ENCODE measurements at places on chromosomes 6 and 20.

DNA sequence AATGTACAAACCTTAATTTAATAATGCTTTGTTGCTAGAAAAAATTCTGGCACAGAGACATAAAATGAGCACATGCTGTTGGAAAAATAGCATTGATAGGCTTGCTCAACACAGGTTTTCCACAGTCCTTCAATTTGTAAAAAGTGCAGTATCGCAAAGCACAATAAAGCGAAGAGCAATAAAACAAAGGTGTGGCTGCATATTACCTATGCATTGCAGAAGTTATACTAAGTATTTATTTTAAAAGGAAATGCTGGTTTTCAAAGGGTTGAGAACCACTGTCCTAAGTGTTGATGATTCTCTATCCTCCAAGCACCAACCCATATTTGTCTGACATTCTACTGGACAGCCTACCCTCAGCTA, 54.1 kb upstream of the CAP2 start:
- no peak for DNase-seq

- DNase-seq, result no peak
Observed at GRCh38 chr6:20866935-20867703, 332.9 kb downstream of the CDKAL1 start.

DNA sequence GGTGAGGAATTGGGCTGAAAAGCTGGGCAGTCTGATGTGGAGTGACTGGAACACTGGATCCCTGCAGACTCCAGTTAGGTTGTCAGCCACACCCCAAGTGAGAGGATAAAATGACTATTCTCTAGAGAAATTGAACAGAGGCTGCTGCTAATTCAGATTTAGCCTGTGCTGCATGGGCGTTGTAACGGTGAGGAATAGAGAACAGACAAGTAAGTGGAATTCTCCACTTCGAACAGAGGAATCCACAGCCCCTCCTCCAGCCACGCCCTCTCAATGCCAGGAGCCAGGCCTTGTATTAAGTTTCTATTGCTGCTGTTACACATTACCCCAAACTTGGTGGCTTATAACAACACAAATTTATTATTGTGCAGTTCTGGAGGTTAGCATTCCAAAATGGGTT, 109.3 kb downstream of the CFAP61 start:
- no peak for DNase-seq

DNA sequence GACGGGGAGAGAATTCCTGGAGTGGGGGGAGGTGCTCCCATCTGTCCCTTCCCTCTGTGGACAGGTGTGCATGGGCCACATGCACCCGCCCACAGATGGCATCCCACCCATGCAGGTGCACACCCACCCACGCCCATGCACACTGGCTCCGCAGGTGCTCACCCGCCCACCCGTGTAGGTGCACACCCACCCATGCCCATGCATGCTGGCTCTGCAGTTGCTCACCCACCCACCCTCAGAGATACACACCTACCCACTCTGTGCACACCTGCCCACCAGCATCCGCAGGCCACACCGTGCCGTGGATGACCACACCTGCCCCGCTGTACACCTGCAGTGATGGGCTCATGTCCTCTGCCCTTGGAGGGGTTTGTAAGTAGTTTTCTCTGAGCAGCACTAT, 132.0 kb downstream of the PHACTR3 start:
- DNase-seq, result no peak

DNA sequence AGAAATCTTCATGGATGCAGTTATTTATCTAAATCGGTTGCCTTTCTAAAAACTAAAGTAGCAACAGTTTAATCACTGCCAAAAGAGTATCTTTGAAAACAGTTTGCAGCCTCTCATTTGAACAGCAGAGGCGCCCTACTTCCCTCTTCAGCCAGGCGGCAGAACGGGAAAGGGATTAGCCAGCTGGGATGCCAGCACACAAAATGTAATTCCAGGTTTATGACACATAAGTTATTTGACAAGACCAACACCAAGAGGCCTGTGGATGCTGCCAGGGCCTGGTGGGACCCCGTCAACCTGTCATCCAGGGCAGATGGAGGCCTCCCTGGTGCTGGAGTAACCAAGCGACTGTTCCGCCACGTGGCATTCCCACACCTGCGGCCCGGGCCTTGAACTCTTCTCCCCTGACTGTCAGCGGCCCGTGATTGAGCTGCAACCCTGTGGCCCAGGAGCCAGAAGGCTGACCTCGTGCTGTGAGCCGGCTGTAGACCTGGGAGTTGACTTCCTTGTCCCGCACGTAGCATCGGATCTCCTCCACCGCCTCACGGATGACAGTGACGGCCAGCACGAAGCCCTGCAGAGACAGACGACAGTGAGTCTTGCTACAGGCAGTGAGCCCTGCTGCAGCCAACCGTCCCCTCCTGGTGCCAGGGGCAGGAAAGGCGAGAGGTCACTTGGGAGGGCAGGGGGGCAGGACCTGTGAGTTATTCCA, 55.5 kb downstream of the ATP9A start:
- DNase-seq, result no peak

DNA sequence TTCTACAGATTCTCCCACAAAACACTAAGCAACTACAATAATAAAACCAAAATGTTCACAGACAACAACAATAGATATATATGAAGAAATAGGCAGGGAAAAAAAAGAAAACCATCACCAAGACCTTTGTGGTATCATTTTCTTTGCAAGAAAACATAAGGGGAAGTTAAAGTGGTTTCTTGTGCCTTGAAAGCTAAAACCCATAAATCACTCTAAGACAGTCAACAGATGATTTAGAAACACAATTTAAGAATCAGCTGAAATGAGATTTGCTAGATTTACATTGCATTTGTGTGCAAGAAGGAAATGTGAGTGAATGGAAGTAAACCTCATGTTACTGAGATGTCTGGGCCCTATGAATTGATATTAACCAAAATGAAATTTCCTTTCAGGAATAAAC, 1265.4 kb upstream of the GJE1 start:
- no peak for DNase-seq

- no peak for DNase-seq
Observed at GRCh38 chr6:112086744-112087135, 542 bp downstream of the TUBE1 start.

- no peak for DNase-seq
Observed at GRCh38 chr6:27062755-27063154, 184.7 kb upstream of the PRSS16 start.

- no peak for DNase-seq
Observed at GRCh38 chr6:14476793-14477531, 359.4 kb downstream of the CD83 start.

GRCh38 chr20:10922506-10922905, 248.7 kb upstream of the JAG1 start:
- DNase-seq, result no peak

DNA sequence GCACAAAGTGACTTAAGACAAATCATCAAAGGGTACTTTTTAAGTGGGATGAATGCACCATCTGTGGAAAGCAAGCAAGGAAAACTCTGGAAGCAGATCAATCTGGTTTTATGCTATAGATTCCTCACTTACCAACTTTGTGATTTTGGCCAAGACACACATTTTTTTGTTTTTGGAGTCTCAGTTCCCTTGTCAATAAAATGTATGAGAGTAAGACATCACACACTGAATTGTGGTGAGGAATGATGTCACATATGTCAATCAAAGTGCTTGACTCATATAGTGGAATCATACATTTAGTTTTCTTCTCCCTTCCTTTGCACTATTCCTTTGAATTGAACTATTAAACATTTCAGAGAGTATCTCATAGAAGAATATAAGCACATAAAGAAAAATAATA, 620.5 kb upstream of the CITED2 start:
- no peak for DNase-seq

GRCh38 chr6:81906709-81907204, 154.3 kb upstream of the TENT5A start:
- DNase-seq, result no peak

DNA sequence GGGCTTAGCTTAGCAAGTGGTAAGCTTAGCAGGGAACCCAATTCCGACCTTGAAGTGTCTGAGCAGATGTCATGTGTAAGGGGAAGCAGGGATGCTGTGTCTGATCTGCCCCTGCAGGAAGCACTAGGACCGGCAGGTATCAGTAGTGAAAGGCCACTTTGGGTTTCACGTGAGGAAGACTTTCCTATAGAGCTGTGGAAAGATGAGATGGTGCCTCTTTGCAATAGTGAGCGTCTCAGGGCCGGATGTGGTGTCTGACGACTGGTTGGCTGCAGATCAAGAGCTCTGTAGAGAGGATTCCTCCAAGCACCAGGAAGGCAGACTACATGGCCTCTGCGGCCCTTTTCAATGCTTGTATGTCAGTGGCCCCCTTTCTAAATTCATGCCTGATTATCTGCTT, 98.3 kb downstream of the TIAM2 start:
- no peak for DNase-seq

DNA sequence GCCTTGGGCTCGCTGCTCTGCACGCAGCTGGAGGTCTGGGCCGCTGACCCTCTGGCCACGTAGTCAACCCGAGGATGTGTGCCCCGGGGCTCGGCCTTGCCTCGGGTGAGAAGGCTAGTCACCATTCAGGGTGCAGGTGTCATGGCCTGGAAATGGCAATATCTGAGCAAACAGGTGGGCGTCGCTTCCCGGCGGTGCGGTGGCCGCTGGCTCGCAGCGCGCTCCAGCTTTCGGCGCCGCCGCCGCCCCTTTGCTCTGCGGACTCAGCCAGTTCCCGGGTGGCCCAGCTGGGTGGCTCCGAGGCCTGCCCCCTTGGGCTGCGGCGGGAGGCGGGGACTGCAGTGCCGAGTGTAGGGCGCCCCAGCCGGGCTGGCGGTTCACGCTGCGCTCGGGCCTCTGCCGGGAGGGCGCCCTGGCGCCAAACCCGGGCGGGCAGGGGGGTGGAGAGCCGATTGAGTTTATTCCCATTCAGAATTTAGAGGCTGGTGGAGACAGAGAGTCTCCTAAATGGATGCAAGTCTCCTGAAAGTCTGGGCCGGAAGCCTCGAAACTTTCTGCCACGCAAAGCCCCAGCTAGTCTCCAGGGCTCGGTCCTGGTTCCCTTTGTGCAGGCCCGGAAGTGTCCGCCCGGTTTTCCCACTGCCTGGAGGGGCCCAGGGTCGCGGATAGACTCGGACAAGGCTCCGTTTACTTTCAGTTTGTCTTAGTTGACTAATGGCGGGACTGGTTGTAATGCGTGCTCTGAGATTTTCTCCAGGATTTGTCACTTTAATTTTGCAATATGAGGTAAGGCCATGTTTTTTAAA, 11.3 kb upstream of the TFAP2A start:
- DNase-seq, result no peak

DNA sequence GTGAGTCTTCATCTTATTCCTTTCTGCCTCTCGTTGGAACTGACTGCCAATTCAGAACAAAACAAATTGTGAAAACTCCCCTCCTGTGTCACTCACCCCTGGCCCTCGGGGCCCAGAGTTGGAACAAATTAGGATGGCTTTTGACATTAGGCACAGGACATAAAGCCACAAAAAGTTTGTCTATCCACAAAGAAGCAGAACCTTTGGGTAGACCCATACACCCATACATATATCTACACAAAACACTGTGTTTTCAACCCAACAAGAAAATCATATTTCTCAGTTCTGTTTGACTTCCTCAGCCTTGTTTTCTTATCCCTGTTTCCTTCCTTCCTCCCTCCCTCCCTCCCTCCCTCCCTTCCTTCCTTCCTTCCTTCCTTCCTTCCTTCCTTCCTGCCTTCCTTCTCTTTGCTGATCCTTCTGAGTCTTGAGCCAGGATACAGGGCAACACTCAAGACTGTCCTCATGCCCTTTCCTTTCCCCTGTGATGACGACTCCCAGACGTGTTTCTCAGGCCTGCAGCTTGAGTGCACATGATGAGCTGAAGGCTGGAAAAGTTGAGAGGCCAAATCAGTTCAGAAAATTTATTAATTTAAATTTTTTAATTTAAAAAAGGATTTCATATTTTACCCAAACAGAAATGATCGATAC, 41.7 kb upstream of the NKX2-2 start:
- no peak for DNase-seq

DNA sequence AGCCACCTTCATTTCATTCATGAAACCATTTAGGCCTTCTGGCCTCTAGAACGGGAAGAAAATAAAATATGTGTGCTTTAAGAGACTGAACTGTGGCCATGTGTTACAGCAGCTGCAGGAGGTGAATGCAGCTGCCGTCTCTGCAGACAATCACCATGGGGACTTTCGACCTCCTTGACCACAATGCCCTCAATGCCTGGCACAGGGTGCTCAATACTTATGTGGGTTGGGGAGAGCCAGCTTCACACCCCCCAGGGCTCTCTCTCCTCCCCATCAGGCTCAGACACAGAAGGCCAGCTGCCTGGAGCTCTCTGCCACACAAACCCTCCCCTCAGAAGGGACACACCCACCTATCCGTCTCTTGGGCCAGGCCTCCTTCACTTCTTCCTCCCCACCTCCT, 43.5 kb downstream of the ANKRD60 start:
- DNase-seq, result no peak

DNA sequence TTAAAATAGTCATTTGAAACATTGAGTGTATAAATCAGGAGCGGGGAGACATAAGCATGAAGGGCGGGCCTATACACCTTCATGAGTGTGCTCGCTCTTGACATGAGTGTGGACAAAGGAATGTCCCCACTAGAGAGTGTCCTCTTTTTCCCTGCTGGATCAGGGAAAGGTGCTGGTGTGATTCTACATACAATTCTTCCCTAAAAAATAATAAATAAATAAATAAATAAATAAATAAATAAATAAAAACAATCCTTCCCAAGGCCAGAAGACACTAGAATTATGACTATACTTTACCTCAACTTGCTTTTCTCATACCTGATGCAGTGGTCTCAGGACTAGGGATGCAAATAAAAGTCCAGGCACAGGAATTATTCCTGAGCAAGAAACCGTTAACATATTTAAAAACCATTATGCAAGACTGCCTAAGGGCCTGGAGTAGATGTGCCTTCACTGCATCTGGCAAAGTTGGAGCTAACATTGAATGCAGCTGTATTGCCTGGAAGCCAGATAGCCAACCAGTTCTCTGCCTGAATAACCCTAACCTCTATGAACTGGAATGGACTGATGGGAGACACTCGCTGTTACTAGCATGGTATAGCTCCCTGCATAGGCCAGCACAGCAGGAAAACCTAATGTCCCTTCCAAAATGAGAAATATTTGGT, 37.5 kb upstream of the MICB start:
- DNase-seq, result no peak

GRCh38 chr6:21201187-21201586, 392.4 kb upstream of the SOX4 start:
- no peak for DNase-seq

GRCh38 chr20:1267161-1267560, 1.1 kb downstream of the SNPH start:
- no peak for DNase-seq

GRCh38 chr20:9230406-9230805, 161.5 kb downstream of the PLCB4 start:
- no peak for DNase-seq

- DNase-seq, result no peak
Observed at GRCh38 chr20:31896049-31896448, 25.6 kb downstream of the TTLL9 start.

GRCh38 chr20:61538183-61538942, 286.3 kb downstream of the CDH4 start:
- no peak for DNase-seq

- DNase-seq, result no peak
Observed at GRCh38 chr6:16736856-16737775, 24.1 kb downstream of the ATXN1 start.

GRCh38 chr20:54119744-54120143, 49.4 kb upstream of the BCAS1 start:
- no peak for DNase-seq

- no peak for DNase-seq
Observed at GRCh38 chr6:138386897-138387296, 9.2 kb downstream of the SMIM28 start.

GRCh38 chr6:12813321-12813720, 96.8 kb downstream of the PHACTR1 start:
- DNase-seq, result no peak

GRCh38 chr6:63149730-63150129, 61.5 kb upstream of the FKBP1C start:
- DNase-seq, result no peak
